ENCODE measurements at places on chromosomes 1 and 21.

GRCh38 chr1:47658161-47658920 lies 220.5 kb downstream of the FOXD2 start:
- no peak for DNase-seq

- peak; percentile 82 for DNase-seq
Observed at GRCh38 chr1:54774820-54775498, 10.6 kb upstream of the PARS2 start.

GRCh38 chr1:213523781-213524398 lies 463.9 kb upstream of the PROX1 start:
- no peak for DNase-seq

GRCh38 chr21:14076143-14076806 lies 134.5 kb downstream of the LIPI start:
- DNase-seq = no peak

DNA sequence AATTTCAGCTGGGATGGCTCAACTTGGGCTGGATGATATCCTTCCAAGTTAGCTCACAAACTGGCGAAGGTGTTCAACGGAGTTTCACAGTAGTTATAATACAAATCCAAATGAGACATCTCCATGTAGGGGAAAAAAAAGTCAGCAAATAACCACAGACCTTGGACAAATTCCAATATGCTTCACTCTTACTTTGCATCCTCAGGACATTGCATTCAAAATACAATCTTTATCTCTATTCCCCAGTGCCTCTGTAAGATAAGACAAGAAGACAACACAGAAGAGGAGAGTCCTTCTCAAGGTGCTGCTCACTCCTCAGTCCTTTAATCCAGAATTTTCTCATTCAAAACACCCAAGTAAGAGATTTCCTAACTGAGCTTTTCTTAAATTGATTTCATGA lies 1797.7 kb downstream of the MRPL39 start:
- no peak for DNase-seq

DNA sequence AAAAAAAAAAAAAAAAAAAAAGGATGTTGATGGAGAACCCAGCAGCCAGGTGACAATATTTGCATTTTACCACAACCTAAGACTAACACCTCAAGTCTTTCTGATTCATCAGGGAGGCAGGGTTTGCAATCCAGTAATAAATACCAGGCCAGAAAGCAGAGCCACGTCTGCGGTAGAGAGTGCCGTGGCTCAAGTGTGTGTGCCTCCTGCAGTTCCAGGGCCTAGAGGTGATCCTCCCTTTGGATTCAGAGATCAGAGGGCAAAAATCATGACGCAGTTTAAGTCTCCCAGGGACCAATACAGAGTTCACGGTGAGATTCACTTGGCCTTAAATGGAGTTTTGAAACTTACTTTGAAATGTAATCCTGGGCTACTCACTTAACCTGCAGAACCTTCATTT lies 34.9 kb downstream of the TMCO4 start:
- no peak for DNase-seq

GRCh38 chr1:178644308-178645120 lies 80.5 kb upstream of the RALGPS2 start:
- no peak for DNase-seq

DNA sequence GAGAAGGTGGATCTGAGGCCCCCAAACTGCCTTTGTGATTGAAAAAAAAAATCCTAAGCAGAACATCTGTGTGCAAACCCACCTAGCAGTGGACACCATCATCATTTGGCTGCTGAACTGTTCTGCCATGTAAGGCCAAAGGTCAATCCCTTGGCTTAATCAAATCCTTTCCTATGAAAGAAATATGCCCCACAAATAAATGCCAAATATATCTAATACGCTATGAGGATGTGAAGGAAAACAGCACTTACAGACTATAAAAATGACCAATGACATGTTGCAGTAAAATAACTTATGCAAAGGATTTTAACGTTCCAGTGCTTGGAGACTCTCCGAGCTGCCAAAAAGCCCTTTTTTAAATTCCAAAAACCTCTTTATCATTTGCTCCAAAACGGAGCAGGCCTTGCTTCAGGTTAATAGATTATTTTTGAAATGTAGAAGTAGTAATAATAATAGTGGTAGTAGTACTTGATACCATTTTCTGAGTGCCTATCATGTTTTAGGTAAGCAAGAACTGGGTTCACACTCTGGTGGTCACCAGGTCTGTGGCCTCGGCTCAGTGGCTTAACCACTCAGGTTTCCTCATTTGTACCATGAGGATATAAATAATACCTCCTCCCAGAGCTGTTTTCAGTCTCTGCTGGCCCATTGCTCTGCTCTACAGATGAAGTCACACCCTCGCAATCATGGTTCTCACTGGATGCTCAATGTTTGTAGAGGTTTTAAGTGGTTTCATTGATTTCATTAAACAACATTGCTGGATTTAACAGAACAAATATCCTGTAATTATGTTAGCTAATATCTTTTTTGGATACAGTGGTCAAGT lies 47.9 kb upstream of the EDEM3 start:
- no peak for DNase-seq

DNA sequence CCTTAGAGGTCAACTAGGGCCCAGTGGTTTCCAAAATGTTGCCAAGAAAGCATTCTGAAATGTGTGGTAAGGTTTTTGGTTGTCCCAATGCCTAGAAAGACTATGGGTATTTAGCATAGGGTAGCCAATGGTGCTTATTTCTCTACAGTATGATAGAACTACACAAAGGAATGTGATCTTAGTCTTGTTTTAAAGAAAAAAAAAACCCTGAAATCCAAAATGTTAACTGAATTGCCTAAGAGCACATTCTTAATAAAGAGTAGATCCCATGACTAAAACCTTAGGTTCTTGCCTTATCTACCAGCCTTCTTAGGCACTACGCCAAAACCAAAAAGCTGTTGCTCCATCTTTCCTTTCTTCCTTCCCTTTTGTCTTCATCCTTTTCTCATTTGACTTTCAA lies 428.2 kb downstream of the MRPL39 start:
- no peak for DNase-seq

- no peak for DNase-seq
Observed at GRCh38 chr1:219076326-219076937, 97.2 kb upstream of the LYPLAL1 start.

- DNase-seq = no peak
Observed at GRCh38 chr1:244010703-244011123, 40.4 kb upstream of the ZBTB18 start.

GRCh38 chr1:200550367-200550766 lies 70.2 kb downstream of the KIF14 start:
- no peak for DNase-seq

DNA sequence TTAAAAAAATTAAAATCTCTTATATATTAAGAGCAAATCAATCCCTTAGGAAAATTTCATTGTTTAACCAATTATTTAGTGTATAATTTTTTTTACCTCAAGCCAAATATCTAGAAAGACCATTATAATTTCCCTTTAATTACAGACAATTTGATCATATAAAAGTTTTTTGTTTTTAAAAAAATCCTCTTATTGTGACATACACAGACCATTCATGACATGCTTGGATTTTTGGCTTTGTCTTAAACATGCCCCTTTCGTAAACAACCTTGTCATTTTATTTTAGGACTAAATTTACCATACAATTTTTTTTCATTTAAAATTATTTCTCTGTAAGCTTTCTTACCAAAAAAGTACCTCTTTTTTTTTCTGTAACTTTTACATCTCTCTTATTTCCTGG lies 14.2 kb upstream of the CYP4B1 start:
- no peak for DNase-seq
